ENCODE measurements at places on chromosomes 2 and 18.
A peak's percentile ranks its signal among the peaks of the same experiment; 100 is the strongest.

GRCh38 chr2:38065502-38066135, 10.3 kb downstream of the CYP1B1 start:
- DNase-seq, result no peak

- peak; percentile 59 for DNase-seq
Observed at GRCh38 chr2:17643031-17643615, 102.6 kb downstream of the VSNL1 start.

- DNase-seq, result no peak
Observed at GRCh38 chr2:188966079-188966571, 8.0 kb upstream of the COL3A1 start.

DNA sequence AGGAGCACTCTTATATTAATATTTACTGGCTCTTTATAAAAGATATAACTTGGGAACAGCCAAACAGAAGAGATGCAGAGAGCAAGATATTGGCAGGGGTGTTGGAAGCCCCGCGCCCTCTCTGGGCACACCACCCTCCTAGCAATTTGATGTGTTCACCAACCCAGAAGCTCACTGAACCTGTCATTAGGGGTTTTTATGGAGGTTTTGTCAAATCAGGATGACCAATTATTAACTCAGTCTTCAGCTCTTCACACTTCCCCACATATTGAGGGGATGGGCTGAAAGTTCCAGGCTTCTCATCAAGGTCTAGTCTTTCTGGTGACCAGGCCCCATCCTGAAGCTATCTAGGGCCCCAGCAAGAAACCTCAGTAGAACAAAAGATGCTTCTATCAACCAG, 10.9 kb upstream of the INO80D start:
- DNase-seq, result no peak

GRCh38 chr2:1077911-1078310, 127.3 kb downstream of the SNTG2 start:
- DNase-seq, result no peak

GRCh38 chr2:187618813-187619212, 64.6 kb upstream of the TFPI start:
- DNase-seq, result no peak

DNA sequence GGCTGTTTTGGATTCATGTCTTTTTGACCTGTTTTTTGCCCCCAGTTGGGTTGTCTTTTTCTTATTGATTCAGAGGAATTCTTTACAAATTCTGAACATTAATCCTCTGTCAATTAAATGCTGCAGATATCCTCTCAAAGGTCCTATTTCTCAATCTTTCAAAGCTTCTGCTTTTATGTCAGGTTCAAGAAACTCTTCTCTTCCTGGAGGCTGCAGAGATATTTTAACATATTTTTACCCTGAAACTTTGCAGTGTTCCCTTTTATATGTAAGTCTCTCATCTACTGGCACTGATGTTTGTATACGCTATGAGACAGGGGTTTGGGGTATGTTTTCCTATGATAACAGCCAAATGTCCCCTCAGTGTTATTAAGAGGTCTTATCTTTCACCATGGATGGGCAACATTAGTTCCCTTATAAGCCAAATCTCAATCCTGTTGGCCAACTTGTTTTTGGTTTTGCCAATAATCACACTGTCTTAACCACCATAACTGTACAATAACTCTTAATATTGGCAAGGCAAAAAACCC, 159.3 kb downstream of the HDAC4 start:
- no peak for DNase-seq

GRCh38 chr2:216082805-216083204, 1.1 kb downstream of the TMEM169 start:
- no peak for DNase-seq

GRCh38 chr2:1455466-1455865, 42.2 kb downstream of the TPO start:
- DNase-seq, result no peak

- no peak for DNase-seq
Observed at GRCh38 chr2:60364491-60364890, 189.0 kb downstream of the BCL11A start.

DNA sequence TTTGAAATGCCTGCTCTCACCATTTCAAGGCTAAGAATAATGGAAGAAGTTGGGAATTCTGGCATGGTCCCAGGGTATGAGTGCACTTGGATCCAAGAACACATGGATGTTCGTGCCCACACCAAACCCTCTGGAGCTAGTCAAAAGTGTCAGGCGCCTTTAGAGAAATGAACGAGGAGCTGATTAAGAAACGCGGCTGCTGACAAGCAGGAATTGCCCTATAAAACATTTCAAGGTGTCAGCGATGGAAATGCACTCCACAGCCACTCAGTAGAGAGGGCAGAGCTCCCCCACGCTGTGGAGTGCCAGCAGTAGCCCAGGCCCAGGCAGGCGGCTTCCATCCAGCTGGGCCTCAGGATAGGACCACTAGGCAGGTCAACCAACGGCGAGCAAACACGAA, 213.7 kb downstream of the TTC32 start:
- DNase-seq, result no peak

GRCh38 chr18:47915930-47916329, 14.5 kb downstream of the SMAD2 start:
- no peak for DNase-seq

- no peak for DNase-seq
Observed at GRCh38 chr18:75204269-75204731, 4.6 kb downstream of the PTGR3 start.

DNA sequence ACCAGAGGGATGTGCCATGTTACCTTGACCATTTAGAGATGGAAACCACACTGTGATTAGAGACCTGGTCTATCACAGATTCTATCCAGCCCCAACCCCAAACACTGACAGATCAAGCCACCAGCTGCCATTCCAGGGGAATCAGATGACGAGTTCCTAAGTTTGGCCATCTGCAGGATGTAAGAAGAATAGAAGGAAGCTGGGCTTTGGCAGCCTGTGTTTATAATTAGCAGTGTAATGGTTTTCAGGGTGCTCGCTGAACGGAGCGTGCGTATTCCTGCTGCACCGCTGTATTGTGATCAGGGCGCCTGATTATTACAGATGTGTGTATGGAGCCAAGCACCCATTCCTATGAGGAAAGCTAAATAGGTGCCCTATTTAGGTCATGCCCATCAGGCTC, 138.1 kb downstream of the LRRC30 start:
- no peak for DNase-seq

DNA sequence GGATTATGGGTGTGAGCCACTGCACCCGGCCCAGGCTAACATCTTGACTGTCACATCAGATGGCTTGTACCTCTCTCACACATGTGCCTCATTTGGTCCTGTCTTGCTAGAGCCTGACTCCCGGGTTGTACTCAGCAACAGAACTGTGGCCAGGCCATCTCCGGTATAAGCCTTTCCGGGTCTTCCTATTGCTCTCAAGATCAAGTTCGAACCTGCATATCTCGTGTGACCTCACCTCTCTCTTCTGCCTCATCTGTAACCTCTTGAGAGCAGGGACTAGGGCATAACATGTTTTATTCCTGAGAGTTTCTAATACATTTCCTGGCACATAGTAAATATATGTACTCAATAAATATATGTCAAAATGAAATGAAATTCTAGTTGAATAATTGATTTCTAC, 114.0 kb downstream of the ACAA2 start:
- DNase-seq, result no peak

GRCh38 chr2:65045651-65046050, 10.6 kb upstream of the CEP68 start:
- no peak for DNase-seq

DNA sequence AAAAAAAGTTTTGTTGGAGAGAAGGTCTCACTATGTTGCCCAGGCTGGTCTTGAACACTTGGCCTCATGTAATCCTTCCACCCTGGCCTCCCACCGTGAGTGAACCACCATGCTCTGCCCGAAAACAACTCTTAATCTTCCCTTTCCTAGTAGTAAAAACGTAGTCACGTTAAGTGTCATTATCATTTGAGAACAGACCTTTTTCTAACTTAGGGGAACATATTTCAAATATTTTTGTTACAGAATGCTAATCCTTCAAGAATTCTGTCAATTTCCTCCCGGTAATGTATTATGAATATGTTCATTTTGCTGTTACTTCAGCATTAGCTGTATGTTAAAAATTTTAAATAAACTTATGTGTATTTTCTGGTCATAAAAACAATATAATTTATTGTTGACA, 49.7 kb downstream of the MTA3 start:
- DNase-seq, result no peak

DNA sequence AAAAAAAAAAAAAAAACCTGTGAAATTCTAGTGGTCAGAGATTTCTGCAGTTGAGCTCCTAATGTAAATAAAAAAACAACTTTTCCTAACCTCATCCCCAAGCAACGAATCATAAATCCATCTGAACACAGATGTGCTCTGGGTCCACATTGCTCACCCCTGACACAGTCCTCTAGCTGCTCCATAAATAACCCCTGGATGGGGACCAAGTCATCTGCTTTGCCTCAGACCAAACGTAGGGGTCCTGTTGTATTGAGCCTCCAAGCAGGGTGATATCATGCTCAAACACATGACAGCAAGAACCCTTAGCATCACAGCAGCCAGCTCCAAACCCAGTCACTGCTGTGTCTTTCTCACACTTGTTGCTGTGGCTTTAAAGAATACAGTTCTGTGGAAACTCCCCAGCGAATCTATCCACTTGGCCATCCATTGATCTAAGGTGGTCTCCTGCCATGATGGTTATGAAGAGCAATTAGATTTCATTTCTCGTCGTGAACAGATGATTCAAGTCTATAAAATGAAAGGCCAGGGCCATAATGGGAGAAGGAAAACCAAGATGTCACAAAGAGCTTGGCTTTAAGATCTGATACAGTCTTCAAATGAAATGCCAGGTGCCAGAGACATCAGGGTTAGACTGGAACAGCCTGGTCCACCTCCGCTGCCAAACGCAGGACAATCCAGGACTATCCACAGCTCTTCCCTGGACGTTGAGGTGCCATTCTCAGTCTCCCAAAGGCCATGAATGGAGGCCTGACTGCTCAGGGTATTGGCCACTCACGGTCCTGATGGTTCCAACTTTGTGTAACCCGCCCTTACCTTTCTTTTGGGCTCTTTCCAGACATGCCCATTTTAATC, 39.0 kb downstream of the TBC1D8 start:
- no peak for DNase-seq

DNA sequence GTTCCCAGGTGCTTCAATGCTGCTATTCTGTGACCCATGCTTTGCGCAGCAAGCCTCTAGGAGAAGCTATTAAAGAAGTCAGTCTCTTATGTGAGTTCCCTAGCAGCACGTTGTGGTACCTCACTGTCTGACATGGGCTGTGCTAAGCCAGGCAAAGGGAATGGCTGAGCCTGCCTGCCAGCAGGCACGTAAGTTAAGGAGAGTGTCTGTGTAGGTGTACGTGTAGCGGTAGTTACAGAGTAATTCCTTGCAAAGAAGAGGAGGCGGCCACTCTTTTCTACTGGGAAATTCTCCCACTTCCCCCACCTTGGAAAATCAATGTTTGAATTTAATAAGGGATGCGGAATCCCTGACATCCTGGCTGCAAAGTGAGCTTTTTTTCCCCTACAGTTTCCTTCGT, 123.5 kb upstream of the LYPD1 start:
- DNase-seq, result no peak

GRCh38 chr2:234324116-234324515, 172.8 kb downstream of the ARL4C start:
- no peak for DNase-seq

DNA sequence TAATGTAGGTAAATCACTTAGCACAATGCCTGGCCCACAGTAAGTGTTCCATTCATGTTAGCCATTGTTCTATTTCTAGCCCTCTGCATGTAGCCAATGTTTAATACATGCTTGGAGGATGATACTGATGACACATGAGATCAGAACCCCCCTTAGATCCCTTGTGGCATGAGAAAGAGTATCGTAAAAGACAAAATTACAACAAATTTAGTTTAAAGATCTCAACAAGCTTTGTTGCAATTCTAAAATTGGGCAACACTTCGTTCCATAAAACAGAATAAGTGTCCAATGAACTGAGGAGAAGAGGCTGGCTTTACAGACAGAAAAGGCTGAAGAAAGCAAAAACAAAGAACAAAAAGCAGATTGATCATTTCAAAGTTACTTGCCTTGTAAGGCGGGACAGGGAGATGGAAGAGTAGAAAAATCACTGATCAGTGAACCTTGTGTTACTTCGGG, 148.7 kb upstream of the SLC1A4 start:
- no peak for DNase-seq

DNA sequence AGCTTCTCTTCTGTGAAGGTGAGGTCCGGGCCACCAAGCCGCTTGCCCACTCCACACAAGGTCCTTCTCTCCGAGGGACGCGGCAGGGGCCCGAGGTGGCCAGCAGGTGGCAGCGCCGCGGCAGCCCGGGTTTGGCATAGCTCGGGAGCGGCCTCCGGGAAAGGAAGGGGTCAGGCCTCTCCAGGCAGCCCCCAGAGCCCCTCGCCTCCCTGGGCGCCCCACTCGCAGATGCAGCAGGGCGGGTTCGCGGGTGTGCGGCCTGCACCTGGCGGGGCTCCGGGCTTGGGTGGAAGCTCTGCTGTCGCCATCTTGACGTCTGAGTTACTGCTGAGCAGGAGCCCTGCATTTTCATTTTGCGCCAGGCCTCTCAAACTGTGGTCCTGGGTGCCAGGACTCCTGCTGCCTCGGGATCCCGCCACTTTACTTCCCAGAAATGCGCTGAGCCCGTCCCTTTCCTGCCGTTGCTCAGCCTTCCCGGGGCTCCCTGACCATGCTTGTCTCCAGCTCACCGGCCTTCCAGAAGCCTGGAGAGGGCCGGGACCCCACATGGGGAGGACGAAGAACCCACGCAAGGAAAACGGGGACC, 18.6 kb upstream of the NCL start:
- DNase-seq, result peak; percentile 81

- no peak for DNase-seq
Observed at GRCh38 chr2:239984421-239985194, 40.5 kb downstream of the NDUFA10 start.

- DNase-seq, result no peak
Observed at GRCh38 chr18:44848644-44849335, 168.1 kb downstream of the SETBP1 start.

DNA sequence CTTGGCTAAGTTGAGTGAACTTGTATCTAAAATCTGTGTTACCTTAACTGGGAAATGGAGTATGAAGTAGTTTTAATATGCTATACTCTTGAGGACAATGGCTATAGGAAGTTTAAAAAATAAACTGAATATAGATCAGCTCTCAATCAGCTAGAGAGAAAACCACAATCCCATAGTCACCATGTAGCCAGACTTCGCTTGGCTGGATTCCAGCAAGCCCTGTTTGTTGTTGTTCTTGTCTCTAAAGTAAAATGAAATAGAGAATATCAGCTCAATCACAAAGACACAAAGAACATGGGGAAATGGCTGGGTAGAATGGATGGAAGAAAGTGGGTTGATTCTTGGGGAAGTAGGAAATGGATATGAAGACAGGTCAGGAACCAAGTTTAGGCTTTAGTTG, 234.9 kb downstream of the PHLPP1 start:
- no peak for DNase-seq

- DNase-seq, result no peak
Observed at GRCh38 chr2:195312662-195313061, 344.4 kb upstream of the SLC39A10 start.
